ENCODE measurements at places on chromosomes 6 and 20.

DNA sequence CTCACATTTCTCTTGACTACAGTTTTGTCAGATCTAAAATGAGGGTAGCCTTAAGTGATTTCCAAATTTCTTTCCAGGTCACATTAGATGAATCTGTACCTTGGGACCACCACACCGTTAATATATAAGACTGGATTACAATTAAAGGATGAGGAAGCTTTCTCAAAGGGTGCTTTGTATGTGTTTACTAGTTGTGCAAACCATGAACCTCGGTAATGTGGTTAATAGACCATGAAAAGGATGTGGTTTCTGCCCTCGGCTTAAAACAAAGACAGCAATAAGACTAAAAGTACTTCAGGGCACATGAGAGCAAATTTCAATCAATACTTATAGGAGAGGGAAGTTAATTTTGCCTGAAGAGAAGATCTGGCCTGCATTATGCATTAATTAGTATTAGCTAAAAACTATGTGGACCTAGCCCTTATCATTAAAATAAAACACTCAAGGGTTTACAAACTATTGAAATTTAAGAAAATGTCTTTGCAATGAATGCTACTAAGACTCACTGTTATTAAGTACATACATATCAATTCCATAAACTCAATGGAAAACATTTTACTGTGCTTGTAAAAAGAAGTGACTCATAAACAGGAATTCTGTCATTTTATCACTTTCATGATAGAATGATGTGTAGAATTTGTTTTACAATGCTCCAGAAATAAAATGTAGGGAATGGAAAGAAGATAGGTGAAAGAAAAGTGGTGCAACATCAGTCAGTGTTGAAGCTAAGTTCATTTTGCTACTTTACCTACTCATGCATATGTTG is 936 bp upstream of the TMX4 start:
- no peak for DNase-seq

GRCh38 chr6:18352001-18352400 is 35.1 kb upstream of the RNF144B start:
- no peak for DNase-seq

DNA sequence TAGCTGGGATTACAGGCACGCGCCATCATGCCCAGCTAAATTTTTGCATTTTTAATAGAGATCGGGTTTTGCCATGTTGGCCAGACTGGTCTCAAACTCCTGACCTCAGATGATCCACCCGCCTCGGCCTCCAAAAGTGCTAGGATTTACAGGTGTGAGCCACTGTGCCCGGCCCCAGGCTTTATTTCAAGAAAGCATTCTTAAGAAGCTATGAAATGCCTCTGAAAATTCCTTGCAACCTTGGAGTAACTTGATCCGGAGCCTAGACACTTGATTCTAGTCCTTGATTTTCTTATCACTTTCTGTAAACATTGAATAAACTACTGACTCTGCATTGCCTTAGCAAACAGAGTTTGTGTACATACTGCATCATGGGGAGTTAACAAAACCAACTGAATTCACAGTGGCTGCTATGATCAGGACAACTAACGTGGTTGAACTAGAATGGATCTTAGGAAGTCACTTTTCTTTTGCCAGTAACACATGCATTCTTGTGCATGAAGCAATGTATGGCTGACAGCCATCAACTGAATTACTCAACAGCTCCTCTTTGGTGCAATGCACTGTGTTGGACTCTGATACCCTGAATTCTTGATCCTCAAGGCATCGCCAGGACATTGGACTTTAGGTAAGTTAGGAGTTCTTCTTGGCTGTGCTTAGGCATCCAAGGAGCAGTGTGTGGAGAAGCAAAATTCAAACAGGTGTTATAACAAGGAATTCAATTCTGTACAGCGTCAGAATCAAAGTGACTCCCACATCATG is 102.8 kb upstream of the TMEM170B start:
- DNase-seq, result no peak

DNA sequence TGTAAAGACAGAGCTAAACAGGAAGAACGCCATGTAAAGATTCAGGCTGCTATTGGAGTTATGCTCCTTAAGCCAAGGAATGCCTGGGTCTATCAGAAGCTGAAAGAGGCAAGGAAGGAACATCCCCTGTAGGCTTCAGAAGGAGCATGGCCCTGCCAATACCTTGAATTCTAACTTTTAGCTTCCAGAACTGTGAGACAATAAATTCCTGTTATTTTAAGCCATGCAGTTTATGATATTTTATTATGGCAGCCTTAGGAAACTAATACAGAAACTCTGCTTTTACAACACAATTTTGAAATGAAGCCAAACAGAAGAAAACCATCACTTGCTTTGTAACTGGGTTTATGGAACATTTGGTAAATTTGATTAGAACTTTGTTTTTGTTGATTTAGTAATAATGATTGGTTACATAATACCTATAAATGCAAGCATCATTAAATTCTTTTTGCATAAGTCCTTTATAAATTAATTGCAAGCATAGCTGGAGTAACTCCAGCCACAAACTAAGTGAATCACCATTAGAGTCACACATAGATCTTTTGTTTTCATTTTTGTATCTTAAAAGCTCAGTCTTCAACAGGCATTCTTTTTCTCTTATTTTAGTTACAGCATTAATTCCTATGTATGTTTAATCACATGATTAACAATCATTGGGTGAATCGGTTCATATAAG is 33.5 kb upstream of the TSPYL1 start:
- no peak for DNase-seq

- no peak for DNase-seq
Measured at GRCh38 chr6:139161169-139161568, 26.3 kb downstream of the HECA start.

GRCh38 chr20:19492687-19493336 is 265.2 kb upstream of the RIN2 start:
- DNase-seq, result no peak

DNA sequence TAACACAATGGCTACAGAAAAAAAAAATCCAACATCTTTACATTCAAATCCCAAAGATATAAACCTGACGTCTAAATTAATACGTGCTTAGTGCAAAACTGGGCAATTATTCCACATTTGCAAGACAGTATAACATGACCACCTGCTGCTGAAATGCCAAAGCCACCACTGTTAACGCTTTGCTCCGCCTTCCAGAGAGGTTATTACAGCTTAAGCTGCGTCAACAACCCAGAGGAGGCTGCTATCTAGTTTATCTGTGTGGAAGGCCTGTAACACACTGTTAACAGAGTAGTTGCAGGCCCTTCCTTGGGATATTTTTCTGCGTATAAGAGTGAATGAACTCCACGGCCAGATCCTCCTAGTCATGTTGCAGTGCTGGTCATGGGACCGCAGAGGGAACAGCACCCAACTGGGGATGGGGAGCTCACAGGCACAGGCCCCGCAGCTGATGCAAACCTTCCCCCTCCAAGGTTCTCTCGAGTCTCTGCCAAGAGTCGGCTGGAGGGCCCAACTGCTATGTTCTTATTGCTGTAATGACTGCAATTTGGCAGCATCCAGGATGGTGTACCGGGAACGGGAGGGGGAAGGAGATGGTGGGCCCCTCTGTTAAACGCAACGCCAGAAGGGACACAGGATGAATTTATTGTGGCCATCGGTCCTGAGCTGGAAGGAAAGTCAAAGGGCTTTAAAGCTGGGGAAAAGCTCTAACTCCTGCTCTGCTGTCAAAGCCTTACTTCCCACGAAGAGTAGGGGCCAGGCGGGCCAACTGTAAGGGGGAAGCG is 993 bp upstream of the NCOA7 start:
- DNase-seq, result peak; percentile 75

GRCh38 chr6:119276211-119276610 is 73.3 kb downstream of the MAN1A1 start:
- no peak for DNase-seq

DNA sequence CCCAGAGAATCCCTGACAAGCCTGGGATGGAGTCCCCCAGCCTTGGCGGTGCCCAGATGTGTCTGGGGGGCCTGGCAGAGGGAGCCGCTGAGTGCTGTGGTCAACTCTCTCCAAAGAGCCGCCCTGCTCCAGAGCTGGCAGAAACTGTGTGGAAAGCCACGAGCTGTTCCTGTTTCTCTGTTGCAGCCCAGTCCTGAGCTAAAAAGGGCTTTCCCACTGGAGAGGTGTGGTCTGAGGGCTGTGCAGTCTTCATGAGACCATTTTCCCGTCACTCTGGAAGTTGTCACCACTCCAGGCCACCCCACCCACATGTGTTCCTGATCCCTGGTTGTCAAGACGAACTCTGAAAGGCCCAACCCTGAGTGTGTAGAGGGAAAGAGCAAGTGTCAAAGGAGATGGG is 99.7 kb upstream of the KCNK16 start:
- DNase-seq, result no peak

- no peak for DNase-seq
Measured at GRCh38 chr6:53623497-53623896, 42.1 kb downstream of the KLHL31 start.

- DNase-seq, result no peak
Measured at GRCh38 chr20:1184638-1185315, at the start of gene TMEM74B. TSS of gene TMEM74B (minus strand) at chr20:1184981. CDS start at chr20:1183801, 1,180 bp downstream.

GRCh38 chr6:3848380-3848779 is 793 bp upstream of the FAM50B start:
- DNase-seq, result no peak

GRCh38 chr6:10414756-10415616 is at the start of gene TFAP2A:
TSS of gene TFAP2A (minus strand) at chr6:10415074. CDS start at chr6:10414991, 83 bp downstream.
- no peak for DNase-seq

- DNase-seq, result no peak
Measured at GRCh38 chr20:13355941-13356486, 134.9 kb downstream of the ISM1 start.

DNA sequence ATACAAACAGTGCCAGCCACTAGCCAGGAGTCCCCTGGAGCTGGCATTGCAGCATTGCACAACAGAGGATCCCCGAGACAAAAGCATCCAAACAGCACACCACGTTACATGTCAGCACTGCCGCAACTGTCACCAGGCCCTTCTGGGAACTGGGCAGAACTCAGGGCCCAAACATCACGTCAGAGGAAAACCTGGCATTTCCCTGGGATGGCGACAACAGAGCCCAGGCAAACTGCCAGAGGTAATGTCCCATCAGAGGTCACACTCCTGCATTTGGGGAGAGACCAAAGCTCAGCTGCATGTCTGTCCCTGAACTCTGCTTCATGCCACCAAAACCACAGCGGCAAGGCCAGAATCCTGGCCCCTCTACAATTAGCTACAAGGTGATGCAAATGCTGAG is 36.3 kb downstream of the PPP1R3G start:
- no peak for DNase-seq

DNA sequence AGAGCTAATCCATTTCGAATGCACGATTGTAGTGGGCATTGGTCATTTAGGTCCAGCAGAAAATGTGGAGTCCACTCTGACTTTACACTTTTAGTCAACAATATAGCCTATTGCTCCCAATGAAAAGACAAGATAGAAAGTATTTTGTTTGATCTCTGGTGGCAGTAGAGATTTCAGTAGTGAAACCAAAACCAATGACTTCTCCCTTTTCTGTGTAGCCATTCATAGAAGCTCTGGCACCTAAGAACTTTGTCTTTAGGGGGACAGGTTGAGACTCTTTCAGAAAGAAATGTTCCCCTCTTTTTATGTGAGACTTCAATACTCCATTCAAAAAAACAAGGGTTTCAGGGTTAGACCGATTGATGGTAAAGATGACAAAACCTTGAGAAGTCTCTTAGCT is 510.8 kb upstream of the POU3F2 start:
- DNase-seq, result no peak

- no peak for DNase-seq
Measured at GRCh38 chr6:56047931-56048540, 172.6 kb upstream of the BMP5 start.

DNA sequence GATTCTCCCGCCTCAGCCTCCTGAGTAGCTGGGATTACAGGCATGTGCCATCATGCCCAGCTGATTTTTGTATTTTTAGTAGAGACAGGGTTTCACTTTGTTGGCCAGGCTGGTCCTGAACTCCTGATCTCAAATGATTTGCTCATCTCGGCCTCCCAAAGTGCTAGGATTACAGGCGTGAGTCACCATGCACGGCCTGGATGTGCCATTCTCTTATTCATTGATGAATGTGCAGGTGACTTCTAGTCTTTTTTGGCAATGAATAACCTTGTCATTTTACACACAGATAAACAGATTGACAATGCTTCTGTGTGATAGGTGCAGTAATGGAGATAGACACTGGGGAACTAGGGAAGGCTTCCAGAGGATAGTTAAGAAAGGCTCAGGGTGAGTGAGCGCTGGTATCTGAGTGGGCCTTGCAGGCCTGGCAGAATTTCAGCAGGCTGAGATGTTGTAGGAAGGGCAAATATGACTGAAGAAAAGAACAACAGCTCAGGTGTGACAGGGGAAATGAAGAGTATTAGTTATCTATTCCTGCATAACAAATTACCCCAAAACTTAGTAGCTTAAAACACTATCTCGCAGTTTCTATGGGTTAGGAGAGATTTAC is 23.3 kb downstream of the PPARD start:
- DNase-seq, result no peak

DNA sequence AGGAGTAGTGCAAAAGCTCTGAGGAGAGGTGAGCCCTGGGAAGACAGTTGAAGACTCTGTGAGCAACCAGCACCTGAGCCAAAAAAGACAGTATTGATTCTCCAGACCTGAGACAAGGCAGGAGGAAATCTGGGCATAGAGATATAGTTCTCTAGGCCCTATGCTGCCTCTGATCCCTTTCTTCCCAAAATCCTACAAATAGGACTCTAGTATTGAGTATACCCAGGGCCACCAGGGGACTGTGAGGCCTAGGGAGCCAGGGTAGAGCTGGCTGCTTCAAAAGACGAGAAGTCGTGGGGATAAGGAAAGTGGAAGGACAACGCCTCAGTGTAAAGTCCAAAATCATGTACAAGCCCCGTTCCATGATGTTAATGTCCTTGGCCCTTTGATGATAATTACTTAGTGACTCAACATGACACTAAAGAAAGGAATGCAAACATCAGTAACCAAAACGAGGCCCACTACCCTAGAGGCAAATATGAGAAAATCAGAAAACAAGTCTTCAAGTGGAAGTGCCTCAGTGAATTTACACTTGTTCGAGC is 197.3 kb upstream of the PROKR2 start:
- no peak for DNase-seq

GRCh38 chr6:32192608-32193039 is at the start of gene GPSM3:
TSS of gene GPSM3 (minus strand) at chr6:32192643. CDS start at chr6:32192513, 130 bp downstream.
- peak; percentile 63 for DNase-seq

GRCh38 chr6:88785478-88785877 is 177.9 kb downstream of the RNGTT start:
- DNase-seq, result no peak

GRCh38 chr6:159002432-159003155 is 2.6 kb upstream of the RSPH3 start:
- DNase-seq, result no peak

Data from activated T-cell treated with anti-CD3 and anti-CD28 coated beads, Interleukin-2, amount 50 U/mL, for 48 hours (primary cell).